ENCODE measurements at places on chromosomes 1 and 21.

GRCh38 chr1:218255090-218255489 is 30.0 kb upstream of the RRP15 start:
- no peak for DNase-seq

DNA sequence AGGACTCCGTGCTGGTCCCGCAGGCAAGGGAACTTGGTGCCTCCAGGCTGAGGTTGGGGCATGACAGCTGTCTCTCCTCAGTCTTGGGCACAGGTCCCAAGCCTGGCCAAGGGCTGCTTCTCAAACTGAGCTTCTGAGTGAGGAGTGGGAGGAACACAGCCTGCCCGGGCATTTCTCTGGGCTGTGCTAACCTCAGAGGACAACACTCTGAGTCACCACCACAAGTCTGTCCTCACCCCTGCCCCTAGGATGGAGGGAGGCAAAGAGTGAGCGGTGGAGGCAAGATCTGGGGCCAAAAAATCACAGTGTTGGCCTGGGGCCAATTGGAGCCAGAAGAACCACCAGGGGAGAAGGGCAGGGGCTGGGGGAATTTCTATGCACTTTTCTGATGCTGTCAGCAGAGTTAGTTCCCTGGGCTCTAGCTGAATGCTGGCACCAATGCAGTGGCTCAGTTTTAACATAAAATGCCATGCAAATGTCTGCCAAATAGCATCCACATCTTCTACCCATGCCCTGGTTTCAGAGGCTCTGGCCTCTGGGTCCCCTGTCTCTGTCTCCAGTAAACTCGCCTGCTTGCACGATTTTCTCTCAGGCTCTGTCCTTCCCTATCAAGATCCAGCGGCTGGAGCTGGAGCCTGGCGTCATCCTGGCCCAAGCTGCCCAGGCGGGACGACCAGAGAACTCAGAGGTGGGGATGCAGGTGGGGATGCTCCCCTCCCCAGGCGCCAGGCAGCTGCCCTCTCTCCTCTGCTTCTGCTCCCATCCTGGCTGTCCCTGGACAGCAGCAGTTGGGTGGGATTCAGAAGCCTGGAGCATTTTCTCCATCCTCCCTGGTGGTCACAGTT is 11.0 kb upstream of the CDK18 start:
- DNase-seq = peak; percentile 70

DNA sequence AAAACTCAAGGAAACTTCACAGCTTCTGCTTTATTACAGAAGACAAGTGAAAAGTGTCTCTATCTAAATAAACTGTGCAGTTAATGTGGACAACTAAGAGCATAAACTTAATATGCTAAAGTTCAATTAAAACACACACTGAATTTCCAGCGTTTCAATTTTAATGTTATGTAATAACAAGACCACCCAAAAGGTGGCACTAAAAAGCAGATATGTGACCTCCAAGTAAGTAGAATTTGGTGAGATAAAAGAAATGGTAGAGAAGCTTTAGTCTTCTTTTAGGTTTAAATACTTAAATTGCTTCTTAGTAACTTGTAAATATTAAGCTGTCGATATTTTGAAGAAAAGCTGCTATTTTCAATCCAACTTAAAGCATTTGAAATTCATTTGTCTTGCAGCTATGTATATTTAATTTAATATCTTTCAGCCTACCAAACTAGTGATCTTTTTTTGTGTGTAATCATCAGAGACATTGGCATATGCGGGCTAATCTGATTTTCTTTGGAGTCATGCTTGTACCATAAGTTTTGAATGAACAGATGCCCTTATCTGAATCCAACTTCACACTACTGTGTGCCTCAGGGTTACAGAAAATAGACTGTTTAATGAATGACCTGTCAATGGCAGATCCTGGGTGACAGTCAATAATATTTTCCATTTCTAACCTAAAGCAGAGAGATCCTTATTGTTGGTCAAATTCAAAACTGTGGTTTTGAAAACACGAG is 36.5 kb upstream of the ADAMTS1 start:
- DNase-seq = peak; percentile 11

- no peak for DNase-seq
These were observed 45.3 kb upstream of the ITPKB start for GRCh38 chr1:226784081-226785049.

DNA sequence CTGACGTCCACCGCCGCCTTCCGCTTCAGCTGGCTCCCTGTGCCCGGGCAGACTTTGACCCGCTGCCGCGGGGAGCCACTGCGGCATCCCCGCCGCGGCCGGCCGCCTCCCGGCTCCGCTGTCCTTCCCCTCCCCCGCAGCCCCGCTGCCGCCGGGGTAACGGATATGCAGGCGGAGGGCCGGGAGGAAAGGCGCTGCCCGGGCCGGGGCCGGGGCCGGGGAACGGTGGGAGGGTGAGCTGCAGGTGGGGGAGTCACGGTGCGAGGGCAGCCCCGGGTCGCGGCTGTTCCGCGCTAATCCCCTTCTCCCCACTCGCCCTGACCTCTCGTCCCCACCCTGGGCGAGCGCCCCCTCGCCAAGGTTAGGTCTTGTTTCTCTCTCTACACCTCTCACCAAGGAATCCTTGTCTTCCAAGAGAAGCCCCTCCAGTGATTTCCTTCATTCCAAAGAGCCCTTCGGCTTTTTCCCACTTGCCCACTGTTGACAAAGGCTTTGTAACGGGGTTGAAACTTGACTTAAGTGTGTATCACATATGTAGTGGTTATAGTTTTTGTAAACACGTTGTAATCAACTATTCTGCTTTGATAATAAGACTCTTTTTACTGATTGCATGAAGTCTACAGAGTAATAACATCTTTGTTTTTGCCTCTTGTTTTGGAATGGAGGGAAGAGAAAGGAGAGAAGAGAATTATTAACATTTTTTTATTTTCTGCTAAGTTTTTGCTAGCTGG is 669 bp downstream of the XPR1 start:
- DNase-seq = no peak

DNA sequence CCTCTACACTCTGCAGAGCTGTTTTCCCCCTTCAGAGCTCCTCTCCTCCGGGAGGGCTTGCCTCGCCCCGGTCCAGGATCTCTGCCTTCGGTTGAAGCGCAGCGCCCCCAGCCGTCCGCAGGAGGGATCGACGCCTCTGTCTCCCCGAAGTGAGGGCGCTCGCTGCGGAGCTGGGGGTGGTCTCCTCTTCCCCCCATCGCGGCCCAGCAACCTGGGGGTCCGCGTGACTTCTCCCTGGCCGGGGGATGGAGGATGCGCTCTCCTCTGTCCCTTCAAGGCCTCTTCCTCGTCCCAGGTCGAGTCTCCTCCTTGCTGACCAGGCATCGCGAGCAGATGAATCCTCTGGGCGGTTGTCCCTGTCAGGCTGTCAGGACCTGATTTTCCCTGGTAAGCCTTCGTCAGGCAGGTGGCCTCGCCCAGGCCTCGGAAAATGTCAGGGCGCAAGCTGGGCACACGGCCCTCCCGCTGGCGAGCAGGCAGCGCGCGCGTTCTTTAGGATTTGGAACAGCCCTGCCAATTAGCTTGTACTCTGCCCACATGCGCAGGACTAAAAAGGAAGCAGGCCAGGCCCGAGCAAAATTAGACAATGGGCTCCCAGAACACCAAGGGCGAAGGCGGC is 90.5 kb downstream of the EDEM3 start:
- peak; percentile 44 for DNase-seq

DNA sequence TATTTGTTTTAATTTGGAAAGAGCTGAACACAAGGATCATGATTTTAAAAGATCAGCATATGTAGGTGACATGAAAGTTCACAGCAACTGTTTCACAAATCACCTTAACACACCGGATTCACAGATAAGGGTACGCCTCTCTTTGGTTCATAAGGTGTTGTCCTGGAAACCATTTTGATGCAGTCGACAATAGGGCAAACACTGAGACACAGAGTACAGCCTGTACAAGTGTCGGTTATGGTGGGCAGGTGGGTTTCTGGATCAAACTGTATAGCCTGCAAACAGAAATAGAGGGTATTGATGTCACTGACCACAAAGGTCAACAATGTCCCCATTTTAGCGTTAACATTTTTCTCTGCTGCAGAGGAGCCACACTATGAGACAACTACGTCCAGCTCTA is 357.3 kb downstream of the PTBP2 start:
- DNase-seq = no peak

- no peak for DNase-seq
These were observed 30.5 kb downstream of the SIM2 start for GRCh38 chr21:36729310-36729970.

DNA sequence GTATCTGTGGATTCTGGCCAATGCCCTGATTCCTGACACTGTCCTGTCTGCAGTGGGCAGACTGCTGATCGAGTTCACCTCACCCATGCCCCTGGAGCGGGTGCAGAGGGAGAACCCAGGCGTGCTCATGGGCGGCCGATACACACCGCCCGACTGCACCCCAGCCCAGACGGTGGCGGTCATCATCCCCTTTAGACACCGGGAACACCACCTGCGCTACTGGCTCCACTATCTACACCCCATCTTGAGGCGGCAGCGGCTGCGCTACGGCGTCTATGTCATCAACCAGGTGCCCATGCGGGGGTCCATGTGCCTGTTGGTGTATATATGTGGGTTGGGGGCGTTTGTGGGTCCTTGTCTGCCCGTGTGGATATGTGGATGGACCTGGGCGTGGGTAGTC is 2.6 kb downstream of the B4GALT2 start:
- no peak for DNase-seq

GRCh38 chr21:39003982-39004633 is 179.1 kb downstream of the PSMG1 start:
- DNase-seq = peak; percentile 91

GRCh38 chr1:234970401-234970730 is 158.3 kb downstream of the TOMM20 start:
- DNase-seq = no peak

- DNase-seq = peak; percentile 53
These were observed 448.1 kb upstream of the B3GALT2 start for GRCh38 chr1:193634470-193634869.

DNA sequence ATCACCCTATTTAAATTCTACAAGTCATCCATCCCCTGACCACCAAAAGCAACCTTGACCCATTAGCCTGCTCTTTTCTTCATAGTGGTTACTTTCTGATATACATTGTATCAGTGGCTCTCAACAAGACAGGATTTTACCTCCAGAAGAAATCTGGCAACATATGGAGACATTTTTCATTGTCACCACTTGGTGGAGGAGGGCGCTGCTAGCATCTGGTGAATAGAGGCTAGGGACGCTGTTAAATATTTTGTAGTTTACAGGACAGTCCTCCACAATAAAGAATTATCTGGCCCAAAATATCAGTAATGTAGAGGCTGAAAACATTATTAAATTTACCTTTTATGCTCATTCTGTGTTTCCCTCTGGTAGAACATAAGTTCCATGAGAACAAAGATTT is 6.1 kb downstream of the HSPA13 start:
- no peak for DNase-seq

- DNase-seq = peak; percentile 13
These were observed 13.9 kb downstream of the RC3H1 start for GRCh38 chr1:174008269-174008668.

DNA sequence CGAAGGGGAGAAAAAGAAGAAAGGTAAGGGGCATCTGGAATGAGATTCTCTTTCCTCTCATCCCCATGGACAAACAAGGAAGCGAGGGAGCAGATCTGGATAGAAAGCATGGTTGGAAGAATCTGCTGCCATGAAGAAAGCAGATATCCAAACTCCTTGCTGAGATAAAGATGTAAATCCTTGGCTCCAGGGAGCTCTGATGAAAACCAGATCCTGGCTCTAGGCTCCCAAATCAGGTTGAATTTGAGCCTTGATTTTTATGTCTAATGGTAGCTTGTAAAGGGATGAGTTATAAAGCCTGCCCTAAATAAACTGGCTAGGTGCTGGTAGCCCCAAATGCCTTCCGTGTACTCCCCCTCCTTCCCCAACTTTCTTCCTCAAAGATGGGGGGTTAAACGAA is 64.1 kb upstream of the LAX1 start:
- DNase-seq = no peak

GRCh38 chr1:91864017-91864700 is 21.8 kb downstream of the TGFBR3 start:
- no peak for DNase-seq

GRCh38 chr1:107936498-107937481 is 28.2 kb downstream of the VAV3 start:
- peak; percentile 88 for DNase-seq

DNA sequence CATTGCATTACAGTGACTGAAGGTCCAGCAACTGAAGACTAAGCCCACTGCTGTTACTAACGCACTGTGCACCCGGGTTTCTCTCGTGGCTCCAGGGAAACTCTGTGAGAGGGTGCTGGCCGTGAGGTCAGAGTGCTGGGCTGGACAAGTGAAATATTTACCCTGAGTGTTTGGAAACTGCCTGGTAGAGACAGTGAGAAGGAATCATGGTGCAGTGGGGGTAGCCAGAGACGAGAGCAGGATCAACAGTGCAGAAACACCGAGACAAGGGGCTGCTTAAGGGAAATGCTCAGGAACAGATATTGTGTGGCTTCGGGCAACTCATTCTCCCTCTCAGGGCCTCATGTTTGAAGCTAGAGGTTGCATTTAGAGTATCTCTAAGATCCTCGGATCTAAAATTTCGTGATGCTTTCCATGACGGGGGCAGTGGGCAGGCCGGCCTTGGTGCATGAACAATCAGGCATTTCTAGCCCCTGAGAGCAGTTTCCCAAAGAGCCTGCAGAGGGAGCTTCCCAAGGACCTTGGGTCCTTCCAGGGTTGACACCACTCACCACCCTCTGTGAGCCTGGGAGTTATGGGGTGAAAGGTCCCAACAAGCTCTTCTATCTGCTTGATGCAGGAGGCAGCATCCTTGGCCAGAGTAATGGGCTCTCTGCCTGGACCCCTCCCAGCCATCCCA is 9.7 kb downstream of the CD2 start:
- peak; percentile 20 for DNase-seq

DNA sequence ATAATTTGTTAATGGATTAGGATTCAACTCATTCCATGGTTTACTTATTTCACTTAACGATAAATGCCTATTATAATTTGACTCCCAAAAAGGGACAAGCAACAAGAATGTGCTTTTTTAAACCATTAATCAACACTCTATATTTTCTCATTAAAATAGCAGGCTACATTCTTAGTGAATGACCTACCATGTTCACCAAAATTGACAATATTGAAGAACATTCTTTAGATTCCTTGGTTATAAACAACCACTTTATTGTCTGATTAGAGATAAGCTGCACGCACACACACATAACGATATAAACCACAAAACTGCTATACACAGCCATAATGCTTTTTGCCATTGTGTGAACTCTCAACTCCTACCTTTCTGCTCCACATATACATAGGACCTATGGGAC is 75.4 kb upstream of the LRRC7 start:
- DNase-seq = no peak

- no peak for DNase-seq
These were observed 4.0 kb upstream of the GJC2 start for GRCh38 chr1:228145463-228146416.

GRCh38 chr1:191675856-191676783 is 482.1 kb upstream of the RGS18 start:
- DNase-seq = no peak

- DNase-seq = no peak
These were observed 134.5 kb downstream of the PTPN14 start for GRCh38 chr1:214416858-214417257.

GRCh38 chr1:64110924-64111777 is 92.3 kb upstream of the UBE2U start:
- DNase-seq = no peak

- no peak for DNase-seq
These were observed 40.8 kb downstream of the HSD3B1 start for GRCh38 chr1:119547805-119548204.

- DNase-seq = no peak
These were observed 204 bp downstream of the CIART start for GRCh38 chr1:150282558-150282958.

GRCh38 chr1:211641942-211642341 is 33.5 kb downstream of the NEK2 start:
- DNase-seq = no peak

All from inflammatory macrophage (primary cell).